Heart right ventricle (tissue), 16 donors: ENCODE measurements at places on chromosomes 6 and 20. TPM values are rescaled to one million over a fixed set of nuclear protein-coding genes. Genes with fewer than 3 reads are reported as not detected.

Gene FOXC1
- 3.3 TPM for total RNA-seq

Gene C6orf141
- 0.85 TPM for total RNA-seq

Gene MAP7
- total RNA-seq = 2.8 TPM

Gene CTCFL
- total RNA-seq = not detected

Gene ZKSCAN3
- 5.3 TPM for total RNA-seq

Gene TEAD3
- total RNA-seq = 36.0 TPM

Gene CRISP2
- not detected for total RNA-seq

Gene CDSN
- 0.11 TPM for total RNA-seq

Gene RAET1L
- total RNA-seq = not detected

Gene ATP9A
- 16.5 TPM for total RNA-seq

Gene PTK6
- total RNA-seq = not detected

Gene RBBP8NL
- not detected for total RNA-seq

Gene SIRPB1
- total RNA-seq = 0.89 TPM

Gene TTLL9
- not detected for total RNA-seq

Gene ARMH2
- total RNA-seq = not detected

Gene GNL1
- 19.7 TPM for total RNA-seq

Gene OR2H2
- total RNA-seq = not detected

Gene PERP
- total RNA-seq = 68.1 TPM

Gene CALHM4
- total RNA-seq = not detected

Gene SLC26A8
- not detected for total RNA-seq

Gene BANF2
- total RNA-seq = not detected

Gene FAM217A
- total RNA-seq = not detected

Gene PRR18
- total RNA-seq = not detected

Gene MUC22
- total RNA-seq = 0.13 TPM
